ENCODE measurements at places on chromosomes 7 and 10.
A peak's percentile ranks its signal among the peaks of the same experiment; 100 is the strongest.

DNA sequence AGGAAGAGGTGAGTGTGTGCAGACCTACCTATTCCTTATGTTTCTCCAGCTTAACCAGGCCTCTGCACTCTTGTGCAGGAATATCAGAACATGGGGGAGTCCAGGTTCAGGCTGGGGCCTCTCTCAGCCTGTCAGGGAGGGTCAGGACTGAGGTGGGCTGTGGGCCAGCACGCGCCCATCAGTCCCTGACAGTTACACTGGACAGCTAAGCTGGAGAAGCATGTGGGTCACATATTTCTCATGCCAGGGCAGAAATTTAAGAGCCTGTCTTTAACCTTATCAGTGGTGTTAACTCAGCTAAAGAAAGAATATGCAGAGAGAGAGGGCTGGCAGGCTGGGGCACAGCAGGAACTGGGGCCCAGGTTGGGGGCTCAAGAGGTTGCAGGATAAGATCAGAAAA lies 8.7 kb upstream of the POLD2 start:
- no peak for DNase-seq

GRCh38 chr7:158963771-158964241 lies 107.4 kb downstream of the DYNC2I1 start:
- no peak for DNase-seq

DNA sequence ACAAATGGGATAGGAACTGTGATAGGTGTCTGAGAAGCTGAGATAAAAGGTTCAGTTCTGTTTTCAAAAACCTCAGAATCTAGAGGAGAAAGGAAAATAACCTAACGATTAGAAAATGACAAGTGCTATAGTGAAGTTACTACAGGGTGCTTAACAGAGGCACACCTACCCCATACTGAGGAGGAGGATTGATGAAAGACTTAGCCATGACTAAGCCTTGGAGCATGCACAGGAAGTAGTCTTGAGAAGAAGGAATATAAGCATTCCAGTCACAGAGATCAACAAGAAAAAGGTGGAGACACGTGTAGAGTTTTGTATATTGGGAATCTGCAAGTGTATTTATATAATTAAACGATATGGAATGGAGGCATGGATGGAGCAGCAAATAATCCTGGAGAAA lies 1225.5 kb upstream of the CELF2 start:
- no peak for DNase-seq

- DNase-seq: no peak
Measured at GRCh38 chr7:134854816-134855215, 75.4 kb downstream of the CALD1 start.

GRCh38 chr7:95407751-95408150 lies 11.6 kb upstream of the PON3 start:
- no peak for DNase-seq

DNA sequence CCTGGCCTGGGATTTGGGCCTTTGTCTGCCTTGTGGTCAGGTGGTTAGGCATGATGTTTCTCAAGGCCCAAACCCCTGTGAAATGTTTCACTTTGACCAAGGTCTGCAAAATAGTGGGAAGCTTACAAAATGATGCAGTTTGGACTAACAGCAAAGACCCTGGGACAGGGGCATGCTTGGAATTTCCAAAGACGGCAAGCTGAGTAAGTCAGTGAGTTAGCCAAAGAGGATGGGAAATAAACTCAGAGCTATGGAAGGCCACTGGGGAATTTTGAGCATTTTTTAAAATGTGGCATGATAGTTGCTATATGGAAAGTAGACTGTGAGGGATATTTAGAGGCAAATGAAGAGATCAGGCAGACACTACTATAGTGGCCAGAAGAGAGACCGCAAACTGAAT lies 31.6 kb upstream of the PPP1R3C start:
- no peak for DNase-seq

- no peak for DNase-seq
Measured at GRCh38 chr7:952548-953441, 1.7 kb downstream of the ADAP1 start.

GRCh38 chr7:37531225-37531624 lies 82.6 kb upstream of the ELMO1 start:
- DNase-seq: no peak

- peak; percentile 14 for DNase-seq
Measured at GRCh38 chr10:28984431-28984830, 304.4 kb upstream of the LYZL1 start.

GRCh38 chr10:96992721-96993120 lies 160.6 kb downstream of the LCOR start:
- DNase-seq: no peak

DNA sequence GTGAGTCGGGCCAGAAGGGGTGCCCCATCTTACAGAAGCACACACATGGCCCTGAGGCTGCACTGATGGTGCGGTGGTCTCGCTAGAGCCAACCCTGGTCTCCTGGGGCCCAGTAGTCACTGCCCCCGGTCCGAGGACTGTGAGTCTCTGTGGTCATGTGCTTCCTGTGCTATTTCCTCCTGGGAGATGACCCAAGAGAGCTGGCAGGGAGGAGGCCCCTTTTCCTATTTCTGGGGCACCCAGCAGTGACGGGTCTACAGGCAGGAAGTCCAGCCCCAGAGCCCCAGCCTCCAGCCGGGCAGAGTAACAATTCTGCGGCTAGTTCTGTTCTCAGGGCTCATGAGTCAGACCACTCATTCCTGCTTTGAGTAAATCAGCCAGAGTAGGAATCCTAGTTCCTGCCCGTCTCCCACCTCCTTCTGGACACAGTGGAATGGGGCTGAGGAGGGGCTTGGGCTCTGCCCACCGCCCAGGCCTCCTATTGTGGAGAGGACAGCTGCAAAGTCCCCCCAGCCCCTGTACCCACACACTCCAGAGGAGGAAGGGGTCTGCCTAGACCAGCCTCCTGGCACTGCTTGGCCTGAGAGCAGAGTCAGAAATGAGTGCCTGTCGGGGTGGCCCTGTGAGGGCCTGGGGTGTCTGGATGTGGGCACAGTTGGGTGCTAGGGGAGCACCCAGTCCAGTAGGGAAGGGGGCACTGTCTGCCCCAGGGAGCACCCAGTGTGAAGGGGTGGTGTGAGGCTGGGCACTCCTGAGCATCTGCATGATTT lies 80.5 kb upstream of the PPIF start:
- DNase-seq: peak; percentile 70

- DNase-seq: no peak
Measured at GRCh38 chr10:122435212-122435827, 19.1 kb upstream of the ARMS2 start.

DNA sequence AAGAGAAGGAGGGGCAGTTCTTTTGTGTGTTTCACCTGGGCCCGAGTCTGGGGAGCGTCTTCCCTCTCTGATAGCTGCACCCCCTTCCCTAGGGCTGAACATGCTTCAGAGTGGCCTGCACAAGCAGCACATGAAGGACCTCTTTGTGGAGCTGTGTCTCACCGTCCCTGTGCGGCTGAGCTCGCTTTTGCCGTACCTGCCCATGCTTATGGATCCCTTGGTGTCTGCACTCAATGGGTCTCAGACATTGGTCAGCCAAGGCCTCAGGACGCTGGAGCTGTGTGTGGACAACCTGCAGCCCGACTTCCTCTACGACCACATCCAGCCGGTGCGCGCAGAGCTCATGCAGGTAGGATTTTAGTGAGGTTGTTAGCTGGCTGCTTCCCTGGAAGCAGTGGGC lies 39.0 kb downstream of the TRRAP start:
- no peak for DNase-seq

DNA sequence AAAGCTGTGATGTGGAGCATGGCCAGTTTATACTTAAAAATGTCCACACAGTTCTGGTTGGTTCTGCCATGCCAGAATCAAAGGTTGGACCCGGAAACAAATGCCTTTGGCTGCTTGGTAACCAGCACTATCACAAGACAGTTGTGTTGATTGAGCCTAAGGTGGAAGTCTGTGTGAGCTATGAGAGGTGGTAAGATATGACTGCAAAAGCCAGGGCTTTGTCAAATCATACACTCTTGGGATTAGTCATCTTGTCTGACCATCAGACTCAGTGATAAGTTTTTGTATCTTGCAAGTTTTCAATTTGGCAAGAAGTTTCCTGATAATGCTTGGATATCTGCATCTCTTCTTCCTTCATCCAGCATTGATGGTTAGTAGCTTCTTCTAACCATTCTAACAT lies 35.5 kb downstream of the GPR141 start:
- DNase-seq: no peak

DNA sequence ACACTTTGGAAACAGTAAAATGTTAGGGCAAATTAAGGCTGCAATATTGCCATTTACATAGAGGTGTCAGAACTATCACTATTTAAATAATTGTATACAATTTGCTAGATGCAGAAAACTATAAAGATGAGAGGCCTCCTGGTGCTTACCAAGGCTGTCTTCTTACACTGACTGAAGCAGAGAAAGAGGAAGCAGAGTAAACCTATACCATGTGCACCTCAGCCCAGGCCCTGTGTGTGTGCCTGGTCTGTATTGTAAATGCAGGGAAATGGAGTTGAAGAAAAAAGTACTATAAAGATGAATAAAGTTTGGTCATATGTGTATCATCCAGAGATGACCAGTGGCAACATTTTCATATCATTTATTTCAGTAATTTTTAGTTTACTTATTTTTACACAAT lies 29.2 kb downstream of the ELMO1 start:
- no peak for DNase-seq

DNA sequence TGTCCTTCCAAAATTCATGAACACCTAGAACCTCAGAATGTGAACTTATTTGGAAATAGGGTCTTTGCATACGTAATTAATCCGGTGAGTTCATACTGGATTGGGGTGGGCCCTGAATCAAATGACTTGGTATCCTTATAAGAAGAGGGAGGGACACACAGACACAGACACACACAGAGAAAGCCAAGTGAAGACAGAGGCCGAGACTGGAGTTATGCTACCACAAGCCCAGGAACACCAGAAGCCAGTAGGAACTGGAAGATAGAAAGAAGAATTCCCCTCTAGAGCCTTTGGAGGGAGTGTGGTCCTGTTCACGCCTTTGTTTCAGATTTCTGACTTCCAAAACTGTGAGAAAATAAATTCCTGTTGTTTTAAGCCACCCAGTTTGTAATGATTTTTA lies 17.1 kb upstream of the PHF14 start:
- no peak for DNase-seq

GRCh38 chr10:128068398-128069285 lies 57.6 kb downstream of the MKI67 start:
- DNase-seq: no peak

- no peak for DNase-seq
Measured at GRCh38 chr10:101484175-101484745, 103.8 kb downstream of the POLL start.

GRCh38 chr10:71746344-71747037 lies 26.8 kb downstream of the VSIR start:
- DNase-seq: no peak

DNA sequence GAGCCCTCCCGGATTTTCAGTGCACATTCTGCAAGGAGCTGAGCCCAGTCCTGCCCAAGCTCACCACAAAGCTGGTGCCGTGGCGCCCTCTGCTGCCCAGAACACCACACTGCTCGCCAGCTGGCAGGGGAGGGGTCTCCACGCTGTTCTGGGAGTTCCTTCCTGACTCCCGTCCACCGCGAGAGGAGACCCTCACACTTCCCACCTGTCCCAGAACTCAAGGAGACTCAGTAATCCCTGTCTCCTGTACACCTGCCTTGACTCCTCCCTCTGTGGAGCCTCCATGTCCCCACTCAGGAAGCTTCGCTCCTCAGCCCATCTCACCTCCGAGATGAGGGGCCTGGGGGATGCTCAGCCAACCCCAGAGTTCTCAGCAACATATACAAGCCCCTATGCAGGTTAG lies 11.3 kb downstream of the C10orf105 start:
- DNase-seq: peak; percentile 57

GRCh38 chr10:110017907-110018306 lies 10.1 kb downstream of the ADD3 start:
- no peak for DNase-seq

DNA sequence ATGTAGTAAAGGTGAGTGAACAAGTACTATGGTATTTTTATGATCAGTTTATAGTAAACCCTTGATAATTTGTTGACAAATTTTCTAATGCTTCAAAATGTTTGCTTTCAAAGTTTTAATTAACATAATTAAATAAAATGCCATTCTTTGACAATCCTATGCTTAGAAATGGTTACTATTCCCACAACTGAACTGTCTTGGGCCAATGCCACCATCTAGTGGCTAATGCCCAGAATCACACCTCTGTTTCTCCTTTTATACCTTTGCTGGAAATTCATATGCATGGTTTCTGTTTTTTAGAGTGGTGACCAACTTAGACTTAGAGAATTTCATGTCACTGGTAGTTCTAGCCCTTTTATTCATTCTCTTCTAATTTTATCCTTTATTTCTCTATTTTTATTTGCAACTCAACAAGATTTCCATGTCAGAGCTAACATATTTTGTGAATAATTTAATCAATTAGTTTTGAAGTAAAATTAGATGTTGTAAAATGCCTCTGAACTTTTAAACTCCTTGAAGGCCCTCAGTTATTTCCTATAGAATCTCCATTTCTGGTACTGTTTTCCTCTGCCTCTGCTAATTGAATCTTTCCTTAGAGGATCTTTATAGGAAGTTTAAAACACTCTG lies 31.1 kb downstream of the PCGF5 start:
- DNase-seq: peak; percentile 5

DNA sequence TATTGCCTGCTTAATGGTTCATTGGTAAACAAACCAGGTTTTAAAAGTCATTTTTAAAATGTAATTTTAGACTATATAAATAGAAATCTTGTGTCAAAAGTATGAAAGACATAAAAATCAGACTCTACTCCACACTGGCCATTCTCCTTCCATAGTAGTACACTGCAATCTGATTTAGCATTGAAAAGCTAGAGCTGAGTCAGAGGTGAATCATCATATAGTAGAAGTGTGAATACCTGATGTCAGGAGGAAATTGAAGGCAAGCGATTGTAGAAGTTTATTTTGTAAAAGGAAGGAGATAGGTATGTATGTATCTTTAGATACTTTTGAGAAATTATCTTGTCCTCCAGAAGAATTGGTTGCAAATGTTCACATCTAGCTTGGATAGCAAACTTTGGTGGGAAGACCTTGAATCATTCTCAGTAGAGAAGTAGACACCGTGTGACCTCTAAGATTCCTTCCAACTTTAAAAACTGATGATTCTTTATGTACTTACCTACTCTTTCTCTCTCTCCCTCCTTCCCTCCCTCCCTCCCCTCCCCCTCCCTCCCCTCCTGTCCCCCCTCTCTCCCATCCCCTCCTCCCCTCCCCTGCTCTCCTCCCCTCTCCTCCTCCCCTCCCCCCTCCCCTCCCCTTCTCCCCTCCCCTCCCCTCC lies 88.1 kb downstream of the BTAF1 start:
- no peak for DNase-seq

- no peak for DNase-seq
Measured at GRCh38 chr7:83819911-83820310, 171.0 kb upstream of the SEMA3E start.

DNA sequence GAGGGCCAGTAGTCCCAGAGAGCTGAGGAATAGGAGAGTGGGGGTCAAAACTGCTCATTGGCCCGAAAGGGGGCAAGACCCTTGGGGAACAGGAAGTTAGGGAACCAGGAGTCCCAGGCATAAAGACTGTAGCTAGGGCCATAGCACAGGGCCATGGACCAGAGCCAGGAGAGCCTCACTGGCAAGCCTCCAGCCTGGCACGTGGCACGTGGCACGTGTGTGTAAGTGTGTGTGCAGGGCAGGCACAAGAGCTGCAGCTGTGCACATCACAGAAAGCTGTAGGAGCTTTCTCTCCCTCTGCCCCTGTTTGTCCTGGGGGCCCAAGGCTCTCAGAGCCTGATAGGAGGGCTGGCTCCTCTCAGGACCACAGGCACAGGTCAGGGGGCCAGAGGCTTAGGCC lies 47.8 kb upstream of the SLF2 start:
- DNase-seq: no peak
